ENCODE measurements at places on chromosomes 3 and 15.

GRCh38 chr3:160136421-160136820 is 88.8 kb upstream of the C3orf80 start:
- no peak for DNase-seq

DNA sequence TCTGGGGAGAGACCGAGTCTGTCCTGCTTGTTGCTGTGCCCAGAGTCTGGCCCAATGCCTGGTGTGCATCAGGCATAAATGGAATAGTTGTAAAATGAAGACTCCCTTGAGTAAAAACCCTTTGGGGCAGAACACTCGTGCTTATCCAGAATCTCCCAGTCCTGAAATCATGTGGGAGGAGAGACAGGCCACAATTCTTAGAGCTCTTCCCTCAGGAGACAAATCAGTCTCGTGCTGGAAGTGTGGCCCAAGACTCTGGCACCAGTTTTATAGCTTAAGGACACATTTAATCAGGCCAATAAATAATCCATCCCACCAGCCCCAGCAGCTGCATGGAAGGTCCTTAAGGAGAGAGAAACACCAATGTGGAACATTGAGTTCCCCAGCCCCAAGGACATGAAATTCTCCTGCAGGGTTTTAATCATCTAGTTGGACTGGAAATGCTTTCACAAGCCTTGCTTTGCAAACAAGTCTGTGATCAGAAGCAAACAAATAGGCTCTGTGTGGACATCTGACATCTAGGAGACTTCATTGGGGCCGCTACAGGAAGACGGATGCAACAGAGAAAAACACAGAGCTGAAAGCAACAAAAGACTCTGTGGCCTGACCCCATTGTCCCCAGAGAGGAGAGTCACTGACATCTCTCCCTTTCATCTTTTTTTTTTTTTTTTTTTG is 70.4 kb downstream of the LSM3 start:
- DNase-seq = no peak

DNA sequence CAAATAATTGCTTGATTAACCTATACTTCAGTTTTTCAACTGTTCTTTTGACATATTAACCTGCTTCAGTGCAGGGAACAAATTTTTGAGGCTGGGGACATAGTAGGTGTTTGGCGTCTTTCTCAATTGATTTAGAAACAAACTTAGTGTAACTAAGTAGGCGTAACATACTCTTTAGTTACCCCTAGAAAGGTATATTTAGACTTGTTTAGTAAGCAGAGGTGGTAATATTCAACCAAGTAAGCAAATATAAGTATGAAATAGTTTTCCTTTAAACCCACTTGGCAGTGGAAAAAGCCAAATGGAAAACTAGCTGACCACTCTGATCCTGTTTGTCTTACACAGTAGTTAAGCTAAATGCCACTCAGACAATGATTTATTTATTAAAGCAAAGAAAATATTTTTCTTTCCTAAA is 113.2 kb downstream of the MBNL1 start:
- DNase-seq = no peak

GRCh38 chr15:80768158-80768557 is 11.0 kb upstream of the CEMIP start:
- DNase-seq = no peak

DNA sequence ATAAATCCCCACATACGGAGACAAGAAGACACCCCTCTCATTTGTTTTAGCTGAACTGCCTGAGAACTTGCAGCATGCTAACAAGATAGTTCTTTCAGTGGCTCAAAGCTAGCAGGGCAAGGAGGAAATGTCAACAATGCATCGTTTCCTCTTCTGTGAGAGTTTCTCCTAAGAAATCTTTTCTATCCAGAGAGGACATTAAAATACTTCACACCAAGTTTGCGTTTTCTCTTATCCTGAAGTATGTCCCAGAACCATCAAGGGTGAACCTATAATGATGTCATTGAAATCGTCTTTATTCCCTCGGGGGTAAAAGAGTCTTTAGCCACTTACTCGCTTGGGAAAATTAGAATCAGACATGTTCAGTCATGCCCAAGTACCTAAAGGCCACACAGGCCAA is 541.7 kb upstream of the MDFIC2 start:
- no peak for DNase-seq

GRCh38 chr3:116356056-116356455 is 89.2 kb downstream of the LSAMP start:
- no peak for DNase-seq

DNA sequence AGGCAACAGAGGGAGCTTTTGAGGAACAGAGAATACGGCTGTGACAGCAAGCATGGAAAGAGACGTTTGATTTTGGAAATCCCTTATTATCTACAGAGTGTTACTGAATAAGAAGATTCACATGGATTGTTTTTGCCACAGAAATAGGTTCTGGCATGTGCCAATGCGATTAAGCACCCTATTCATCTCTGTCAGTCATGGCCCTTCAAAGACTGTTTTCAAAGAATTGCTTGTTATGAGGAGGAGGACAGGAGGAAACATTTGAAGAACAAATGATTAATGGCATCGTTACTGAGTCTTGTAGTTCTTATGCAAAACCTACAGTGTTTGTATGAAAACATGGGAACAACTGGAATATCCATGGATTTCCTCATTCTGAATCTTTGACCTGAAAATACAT is 86.2 kb downstream of the EPHA6 start:
- no peak for DNase-seq

- no peak for DNase-seq
Observed at GRCh38 chr3:197104738-197105137, 75.1 kb upstream of the MELTF start.

Data from T-helper 17 cell (primary cell).